ENCODE measurements at places on chromosomes 4 and X.
A peak's percentile ranks its signal among the peaks of the same experiment; 100 is the strongest.

- DNase-seq: no peak
Measured at GRCh38 chr4:136967069-136967468, 565.2 kb downstream of the PCDH18 start.

DNA sequence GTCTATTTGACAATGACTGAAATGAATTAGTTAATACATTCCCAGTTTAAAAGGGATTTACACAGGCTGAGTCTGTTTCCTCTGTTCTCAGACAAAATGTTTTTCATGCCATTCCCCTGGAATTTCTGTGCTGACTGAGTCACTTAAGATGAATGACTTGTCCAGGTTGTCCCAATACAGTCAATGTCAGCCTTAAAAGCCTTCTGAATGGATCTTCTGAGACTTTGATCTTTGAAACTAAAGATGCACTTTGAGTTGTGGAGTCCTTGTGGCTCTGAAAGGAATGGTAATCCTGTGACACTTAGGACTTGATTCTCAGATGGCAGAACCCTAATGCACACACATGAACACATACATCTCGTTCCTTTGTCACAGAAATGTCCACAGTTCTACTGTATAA is 622.2 kb upstream of the GRID2 start:
- no peak for DNase-seq

- no peak for DNase-seq
Measured at GRCh38 chr4:143207555-143207954, 22.8 kb downstream of the USP38 start.

GRCh38 chr4:158770671-158771070 is 1.8 kb downstream of the FNIP2 start:
- DNase-seq: no peak

GRCh38 chr4:123449362-123449761 is 52.8 kb downstream of the SPRY1 start:
- no peak for DNase-seq

DNA sequence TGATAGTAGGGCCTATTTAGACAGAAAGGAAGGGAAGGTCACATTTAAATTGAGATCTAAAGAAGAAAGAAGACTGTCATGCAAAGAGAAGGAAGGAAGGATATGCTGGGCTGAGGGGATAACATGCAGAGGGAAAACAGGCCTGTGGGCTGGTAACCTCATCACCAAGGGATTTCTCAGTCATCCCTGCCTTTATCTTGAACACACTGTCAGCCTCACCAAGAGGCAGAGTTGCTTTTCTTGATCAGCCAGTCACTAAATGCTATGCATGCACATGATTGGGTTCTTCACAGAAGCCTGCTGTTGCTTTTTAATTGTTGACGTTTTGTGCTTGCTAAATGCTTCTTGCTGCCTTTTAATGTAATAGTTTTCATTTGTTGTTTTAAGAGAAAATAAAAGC is 113.0 kb downstream of the ARHGAP24 start:
- no peak for DNase-seq

GRCh38 chr4:151473521-151474097 is 64.6 kb downstream of the FHIP1A start:
- no peak for DNase-seq

DNA sequence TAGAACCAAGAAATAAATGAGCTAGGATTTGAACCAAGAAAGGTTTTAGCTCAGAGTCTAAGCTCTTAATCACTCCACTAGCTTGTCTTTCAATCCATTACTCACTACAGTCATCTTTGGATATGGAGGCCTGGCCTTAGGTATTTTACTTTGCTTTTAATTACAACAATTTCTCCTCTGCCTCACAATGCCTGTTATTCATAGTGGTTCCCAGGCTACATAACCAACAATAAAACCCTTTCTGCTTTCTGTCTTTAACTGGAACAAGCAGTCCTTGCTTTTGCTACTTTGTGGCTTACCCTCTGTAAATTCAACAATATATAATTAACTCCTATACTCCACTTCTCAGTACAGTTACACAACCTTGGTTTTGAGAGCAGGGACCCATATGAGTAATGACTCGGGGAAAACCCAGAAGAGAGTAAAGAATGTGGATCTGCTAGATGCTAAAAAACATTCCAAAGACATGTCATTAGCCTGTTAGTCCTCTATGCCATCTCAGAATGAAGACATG is 94.7 kb upstream of the NAP1L5 start:
- DNase-seq: peak; percentile 16

DNA sequence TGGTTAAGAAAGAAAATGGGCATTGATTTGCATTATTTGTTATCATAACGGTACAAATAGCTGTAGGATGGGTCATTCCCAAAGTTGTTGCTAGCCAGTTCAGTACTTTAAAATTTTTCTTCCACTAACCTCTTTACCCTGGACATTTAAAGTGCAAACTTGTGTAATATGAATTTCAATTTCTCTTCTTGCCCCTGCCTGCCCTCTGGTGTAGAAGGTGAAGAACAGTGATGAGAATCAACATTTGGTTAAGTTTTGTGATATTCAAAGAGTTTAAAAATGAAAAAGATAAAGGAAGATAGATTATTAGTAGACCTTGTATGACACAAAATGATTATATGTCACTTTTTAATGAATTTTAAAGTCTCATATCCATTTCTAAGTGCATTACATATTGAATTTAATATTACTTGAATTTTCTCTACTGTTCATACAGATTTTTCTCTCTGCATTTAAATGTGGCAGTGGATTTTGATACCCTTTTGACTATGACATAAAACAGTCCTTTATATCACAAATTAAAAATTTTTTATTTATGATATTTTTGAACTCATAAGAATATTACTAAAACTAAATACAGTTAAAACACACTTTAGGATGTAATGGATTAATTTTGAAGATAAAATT is 337.7 kb downstream of the BMPR1B start:
- DNase-seq: no peak

DNA sequence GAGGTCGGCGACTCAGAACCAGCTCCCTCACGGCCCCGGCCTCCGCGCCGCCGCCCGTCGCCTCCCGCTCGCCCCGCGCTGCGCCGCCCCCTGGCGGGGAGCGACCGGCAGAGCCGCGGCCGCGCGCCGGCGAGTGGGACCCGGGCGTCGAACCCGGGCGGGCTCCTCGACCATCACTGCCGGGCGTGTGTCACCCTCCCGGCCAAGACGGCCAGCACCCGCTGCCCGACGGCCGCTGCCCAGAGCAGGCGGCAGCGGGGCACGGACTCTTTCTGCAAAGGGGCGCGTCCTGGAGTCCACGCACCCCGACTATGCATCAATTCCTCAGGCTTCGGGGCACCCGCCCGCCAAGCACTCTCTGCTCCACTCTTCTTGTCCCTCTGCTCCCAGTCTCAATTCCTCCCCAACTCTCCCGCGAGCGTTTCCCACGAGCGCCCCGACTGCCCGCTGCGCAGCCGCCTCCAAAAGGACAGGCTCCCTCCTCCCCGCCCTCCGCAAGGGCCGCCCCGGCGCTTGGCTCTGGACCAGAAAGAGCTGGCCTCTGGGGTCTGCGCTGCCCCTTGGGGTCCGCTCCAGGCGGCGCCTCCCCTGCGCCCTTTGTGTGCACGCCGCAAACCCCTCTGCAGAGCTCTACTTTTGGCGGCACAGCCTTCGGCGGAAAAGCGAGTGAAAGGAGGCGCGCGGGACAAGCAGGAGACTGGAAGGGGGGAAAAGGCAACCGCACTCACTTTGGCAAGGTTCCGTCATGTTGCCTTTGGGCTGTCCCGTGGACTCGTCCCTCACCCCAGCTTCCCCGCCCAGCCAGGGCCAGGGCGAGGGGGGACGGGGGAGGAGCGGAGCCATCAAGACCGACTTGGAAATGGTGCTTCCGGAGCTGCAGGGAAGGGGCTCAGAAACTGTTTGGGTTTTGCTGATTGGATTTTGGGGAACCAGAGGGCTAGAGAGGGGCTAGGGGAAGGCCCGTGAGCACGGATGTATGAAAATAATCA is 1.0 kb downstream of the PDE5A start:
- DNase-seq: peak; percentile 70

DNA sequence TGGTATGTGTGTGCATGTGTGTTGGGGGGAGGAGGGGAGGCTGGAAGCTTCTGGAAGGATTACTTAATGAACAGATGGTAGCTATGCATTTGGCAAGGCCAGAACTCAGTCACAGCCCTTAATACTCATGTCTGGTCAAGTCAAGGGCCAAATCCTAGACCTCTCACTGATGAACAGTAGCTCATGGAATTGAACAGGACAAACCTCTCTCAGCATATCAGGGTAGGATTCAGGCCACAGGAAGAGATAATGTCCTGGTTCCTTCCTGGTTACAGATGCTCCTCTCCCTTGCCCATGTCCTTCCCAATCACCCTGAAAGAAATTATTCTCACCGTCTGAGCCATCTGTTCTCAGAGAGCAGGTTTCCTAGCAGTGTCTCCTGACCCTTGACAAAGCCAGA is 165.7 kb downstream of the SOWAHB start:
- DNase-seq: no peak

GRCh38 chr4:40733752-40734151 is 16.0 kb upstream of the NSUN7 start:
- DNase-seq: no peak

- no peak for DNase-seq
Measured at GRCh38 chrX:82218361-82218760, 1016.5 kb downstream of the SH3BGRL start.

- no peak for DNase-seq
Measured at GRCh38 chrX:118183606-118184005, 67.0 kb upstream of the KLHL13 start.

DNA sequence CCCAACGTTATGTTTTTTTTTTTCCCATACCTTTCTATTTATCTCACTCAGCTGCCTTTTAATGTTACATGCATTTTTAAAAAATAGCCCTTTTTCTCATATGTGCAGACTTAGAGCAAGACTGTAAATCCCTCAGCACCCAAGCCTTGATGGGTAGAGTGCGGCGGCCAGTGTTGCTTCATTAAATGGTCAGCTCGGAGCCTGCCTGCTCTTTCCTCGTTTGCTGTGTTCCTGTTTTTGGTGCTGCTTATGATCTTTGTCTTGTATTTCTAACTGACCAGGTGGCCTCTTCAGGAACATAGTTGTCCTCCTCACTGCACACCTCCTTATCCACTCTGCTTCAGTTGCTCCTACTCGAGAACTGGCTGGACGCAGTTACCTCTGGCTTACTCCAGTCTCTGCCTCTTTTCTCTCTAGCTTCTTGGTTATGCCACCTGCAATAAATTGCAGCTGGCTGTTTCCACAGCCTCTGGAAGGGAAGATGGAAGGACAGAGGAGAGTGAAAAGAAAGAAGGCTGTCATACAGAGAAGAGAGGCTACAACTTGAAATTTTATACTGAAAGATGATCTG is 10.7 kb downstream of the RBPJ start:
- DNase-seq: no peak

DNA sequence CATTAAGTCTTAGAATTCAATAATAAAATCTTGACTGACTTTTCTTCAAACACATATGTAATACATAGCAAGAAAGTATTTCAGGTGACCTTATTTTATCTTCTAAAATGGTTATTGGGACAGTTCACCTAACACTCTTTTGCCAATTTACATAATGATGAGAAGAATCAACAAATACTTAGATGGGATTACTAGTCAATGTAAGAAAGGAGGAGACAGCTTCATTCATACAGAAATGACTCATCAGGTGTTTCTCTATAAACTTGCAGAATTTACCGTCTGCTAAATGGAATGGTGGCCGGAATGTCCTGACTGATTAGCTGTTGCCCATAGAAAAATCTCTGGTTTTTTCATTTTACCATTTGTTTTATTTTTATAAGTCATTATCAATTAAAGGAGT is 115.0 kb upstream of the ETNPPL start:
- DNase-seq: no peak

- no peak for DNase-seq
Measured at GRCh38 chrX:43016021-43016420, 238.1 kb upstream of the PPP1R2C start.

- no peak for DNase-seq
Measured at GRCh38 chr4:153232768-153233167, 28.5 kb downstream of the TRIM2 start.

GRCh38 chr4:30720021-30720660 is at the start of gene PCDH7:
Gene PCDH7 (plus strand): TSS chr4:30720369. CDS start chr4:30721423, 1,054 bp downstream.
- DNase-seq: no peak

- no peak for DNase-seq
Measured at GRCh38 chr4:38176165-38176564, 216.0 kb downstream of the PTTG2 start.

DNA sequence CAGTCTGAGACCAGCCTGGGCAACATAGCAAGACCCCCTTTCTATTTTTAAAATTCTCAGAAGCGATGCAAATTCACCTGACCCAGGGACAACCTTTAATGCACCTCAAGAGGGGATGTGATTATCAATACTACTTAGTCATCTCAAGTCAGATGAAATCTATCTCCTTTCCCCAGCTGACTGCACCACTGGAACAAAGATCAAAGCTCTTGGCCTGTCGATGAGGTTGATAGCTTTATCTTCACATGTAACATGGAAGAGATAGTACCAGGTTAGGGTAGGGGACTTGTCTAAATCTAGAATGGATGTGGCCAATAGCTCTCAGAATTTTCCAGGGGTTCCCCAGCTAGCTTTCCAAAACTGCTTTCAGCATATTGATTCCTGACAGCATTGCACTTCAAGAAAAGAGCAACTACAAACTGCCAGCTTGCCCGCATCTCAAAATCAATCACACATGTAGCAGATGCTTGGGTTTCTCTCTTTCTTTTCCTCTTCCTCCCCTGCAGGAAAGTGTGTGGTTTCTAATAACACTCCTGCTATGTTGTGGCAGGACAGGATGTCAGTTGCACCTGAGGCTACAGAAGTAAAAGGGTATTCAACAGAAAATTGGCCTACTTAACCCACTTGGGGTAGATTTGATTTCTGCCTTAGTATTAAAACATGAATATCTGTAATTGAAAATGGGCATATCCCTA is 12.2 kb upstream of the TMEM164 start:
- DNase-seq: no peak

DNA sequence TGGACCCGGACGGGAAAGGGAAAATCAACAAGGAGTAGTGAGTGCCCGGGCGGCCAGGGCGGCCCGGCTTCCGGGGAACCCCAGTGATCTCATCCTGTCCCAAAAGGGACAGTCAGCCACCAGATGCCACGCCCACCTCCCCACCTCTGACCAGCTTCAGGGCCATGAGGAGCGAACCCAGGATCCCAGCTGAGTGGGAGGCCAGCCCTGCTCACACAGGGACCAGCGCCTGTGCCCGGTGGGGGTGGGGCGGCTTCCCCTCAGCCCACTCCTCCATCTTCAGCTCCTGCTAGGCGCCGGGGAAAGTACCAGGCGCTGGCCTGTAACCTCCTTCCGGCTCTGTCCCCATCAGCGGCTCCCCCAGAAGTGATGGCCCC is 6.2 kb downstream of the MYL5 start:
- DNase-seq: no peak

Measured in AG09319 (cell line).